ENCODE measurements at places on chromosomes 7 and 10. TPM values are rescaled to one million over a fixed set of nuclear protein-coding genes. Genes with fewer than 3 reads are reported as not detected.

The KEL gene
- not detected for polyA plus RNA-seq

GRCh38 chr7:7720193-7720592 lies 1.8 kb upstream of the RPA3 start:
- no peak overlapping the region for H3K27ac ChIP-seq
- no peaks in the 10 kb centered on the region for H3K36me3 ChIP-seq
- DNase-seq = no peak
- H3K27me3 ChIP-seq = no peaks in the 10 kb centered on the region
- no peak overlapping the region for H3K4me3 ChIP-seq

- peaks cover 23% of the 10 kb centered on the region for H3K27me3 ChIP-seq
- H3K4me1 ChIP-seq = peaks cover 18% of the 10 kb centered on the region
- H3K4me3 ChIP-seq = peak overlapping the region; percentile 51
- no peak for DNase-seq
Observed at GRCh38 chr10:8137272-8137681, 82.8 kb downstream of the GATA3 start.

The LRRTM3 gene
- not detected for polyA plus RNA-seq

DNA sequence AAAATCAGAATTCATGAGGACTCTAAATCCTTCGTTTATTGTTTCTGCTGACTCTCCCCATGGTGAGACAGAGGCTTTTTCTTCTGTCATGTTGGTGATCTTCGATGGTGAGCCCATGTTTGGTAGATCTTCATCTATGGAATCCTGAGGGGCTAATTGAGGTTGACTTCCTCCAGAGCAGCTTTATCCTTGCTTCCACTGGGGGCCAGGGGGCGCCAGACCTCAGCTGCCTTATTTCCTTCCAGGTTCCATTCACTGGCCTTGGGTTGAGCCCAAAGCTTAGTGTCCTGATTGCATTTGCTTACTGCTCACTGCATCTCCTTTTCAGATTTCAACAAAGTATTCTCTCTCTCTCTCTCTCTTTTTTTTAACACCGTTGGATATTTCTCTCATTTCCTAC lies 80.7 kb downstream of the GCC1 start:
- peaks cover 11% of the 10 kb centered on the region for H3K27me3 ChIP-seq
- peak; percentile 12 for DNase-seq
- no peaks in the 10 kb centered on the region for H3K36me3 ChIP-seq
- H3K27ac ChIP-seq = no peak overlapping the region
- H3K4me1 ChIP-seq = no peaks in the 10 kb centered on the region
- no peak overlapping the region for H3K4me3 ChIP-seq

DNA sequence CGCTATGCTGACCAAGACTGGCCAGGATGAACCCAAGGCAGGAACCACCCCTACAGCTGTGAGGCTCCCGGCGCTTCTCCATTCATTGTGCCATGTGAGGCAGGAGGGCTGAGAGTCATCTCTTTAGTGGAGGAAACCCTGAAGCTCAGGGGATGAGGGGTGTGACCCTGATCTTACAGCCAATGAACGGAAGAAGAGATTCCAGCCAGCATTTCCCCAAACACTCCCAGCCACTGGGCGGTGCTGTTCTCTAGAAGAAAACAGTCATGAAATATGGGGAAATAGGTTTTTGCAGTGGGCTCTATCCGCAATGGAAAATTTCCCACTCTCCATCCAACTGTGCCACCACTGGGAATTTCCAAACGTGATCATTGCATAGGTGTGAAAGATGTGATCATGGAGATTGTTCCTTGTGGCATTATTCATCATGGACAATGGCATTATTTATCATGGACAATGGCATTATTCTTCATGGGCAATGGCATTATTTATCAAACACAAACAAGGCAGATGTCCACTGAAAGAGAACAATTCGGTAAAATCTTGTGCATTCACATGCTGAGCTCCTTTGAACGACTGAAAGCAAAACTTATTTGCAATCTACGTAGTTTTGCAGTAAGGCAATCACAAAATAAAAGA lies 14.0 kb upstream of the SLC18A2 start:
- no peak overlapping the region for H3K4me3 ChIP-seq
- H3K4me1 ChIP-seq = no peaks in the 10 kb centered on the region
- no peaks in the 10 kb centered on the region for H3K27me3 ChIP-seq
- no peaks in the 10 kb centered on the region for H3K36me3 ChIP-seq
- DNase-seq = peak; percentile 57
- H3K27ac ChIP-seq = no peak overlapping the region

The GAD2 gene
- not detected for polyA plus RNA-seq

The CFAP70 gene
- not detected for polyA plus RNA-seq

The CALML3 gene
- polyA plus RNA-seq = not detected

The PRLHR gene
- polyA plus RNA-seq = not detected

DNA sequence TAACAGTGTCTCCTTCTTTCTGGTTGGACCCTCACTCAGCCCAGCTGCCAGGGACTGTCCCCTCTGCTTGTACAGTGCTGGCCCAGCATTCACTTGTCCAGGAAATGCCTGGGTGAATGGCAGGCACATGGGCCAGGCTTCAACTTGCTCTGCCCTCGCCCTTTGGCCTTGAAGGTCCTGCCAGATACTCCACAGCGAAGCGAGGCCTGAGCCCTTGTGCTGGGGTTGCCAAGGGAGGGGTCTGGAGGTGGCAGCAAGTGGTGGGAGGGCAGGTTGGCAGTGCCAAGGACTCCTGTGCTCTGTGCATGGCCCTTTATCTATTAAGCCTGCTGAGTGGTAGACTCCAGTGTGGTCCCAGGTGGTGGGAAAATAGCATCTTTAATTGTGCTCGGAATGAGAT lies 75.7 kb downstream of the CDH23 start:
- H3K4me3 ChIP-seq = no peak overlapping the region
- peaks cover 27% of the 10 kb centered on the region for H3K4me1 ChIP-seq
- H3K27ac ChIP-seq = no peak overlapping the region
- no peak for DNase-seq
- H3K36me3 ChIP-seq = no peaks in the 10 kb centered on the region
- no peaks in the 10 kb centered on the region for H3K27me3 ChIP-seq

The EVX1 gene
- not detected for polyA plus RNA-seq

- no peaks in the 10 kb centered on the region for H3K27me3 ChIP-seq
- DNase-seq = no peak
- no peak overlapping the region for H3K4me3 ChIP-seq
- peaks cover 33% of the 10 kb centered on the region for H3K4me1 ChIP-seq
Observed at GRCh38 chr10:124731551-124731950, 12.6 kb downstream of the FAM53B start.

Data from CD14-positive monocyte (primary cell).